Iris pigment epithelial cell (primary cell): ENCODE measurements at places on chromosomes 7 and 10.

DNA sequence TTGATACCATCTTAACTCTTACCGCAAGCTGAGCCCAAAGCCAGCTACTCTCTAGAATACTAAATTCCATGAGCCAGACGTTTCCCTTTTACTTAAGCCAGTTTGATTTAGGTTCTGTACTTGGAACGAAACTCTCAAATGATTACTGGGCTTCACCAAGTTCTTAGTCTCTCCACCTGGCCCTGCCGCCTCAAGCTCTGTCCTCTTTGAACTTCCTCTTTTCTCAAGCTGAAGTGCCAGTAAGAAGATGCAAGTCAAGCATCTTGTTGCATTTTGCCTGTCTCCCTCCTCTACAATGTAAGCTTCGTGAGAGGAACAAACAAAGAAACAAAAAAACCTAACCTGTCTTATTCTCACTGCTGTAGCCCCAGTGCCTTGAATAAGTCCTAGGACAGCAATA lies 358.2 kb upstream of the NPVF start:
- DNase-seq = no peak

DNA sequence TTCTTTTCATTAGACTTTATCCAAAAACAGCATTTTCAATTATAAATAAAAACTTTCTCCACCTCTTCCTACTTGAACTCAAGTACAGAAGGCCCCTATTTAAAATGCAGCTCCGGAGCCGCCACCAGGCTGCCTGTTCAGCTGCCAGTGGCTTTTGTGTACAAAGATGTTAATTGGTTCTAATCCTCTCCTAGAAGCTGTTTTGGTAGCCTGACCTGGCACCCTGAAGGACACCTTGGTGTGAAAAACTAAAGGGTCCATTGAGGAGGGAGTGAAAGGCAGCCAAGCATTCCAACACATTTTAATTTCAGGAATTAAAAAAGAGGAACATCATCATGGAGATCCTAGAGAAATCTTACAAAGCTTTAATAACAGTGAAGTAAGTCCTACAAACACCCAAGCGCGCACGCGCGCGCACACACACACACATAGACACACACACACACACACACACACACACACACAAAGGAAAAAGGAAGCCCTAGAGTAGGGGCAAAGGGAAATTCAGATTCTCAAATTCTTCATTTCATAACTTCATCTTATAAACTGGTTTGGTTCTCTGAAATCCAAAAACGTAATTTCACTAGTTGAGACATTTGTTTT lies 41.4 kb downstream of the VAX1 start:
- no peak for DNase-seq

- no peak for DNase-seq
These were observed 116.6 kb upstream of the RSU1 start for GRCh38 chr10:16933783-16934182.

GRCh38 chr7:1883834-1884582 lies 213.9 kb downstream of the ELFN1 start:
- no peak for DNase-seq
